GM03348 (cell line): ENCODE measurements at places on chromosomes 13 and 19.

DNA sequence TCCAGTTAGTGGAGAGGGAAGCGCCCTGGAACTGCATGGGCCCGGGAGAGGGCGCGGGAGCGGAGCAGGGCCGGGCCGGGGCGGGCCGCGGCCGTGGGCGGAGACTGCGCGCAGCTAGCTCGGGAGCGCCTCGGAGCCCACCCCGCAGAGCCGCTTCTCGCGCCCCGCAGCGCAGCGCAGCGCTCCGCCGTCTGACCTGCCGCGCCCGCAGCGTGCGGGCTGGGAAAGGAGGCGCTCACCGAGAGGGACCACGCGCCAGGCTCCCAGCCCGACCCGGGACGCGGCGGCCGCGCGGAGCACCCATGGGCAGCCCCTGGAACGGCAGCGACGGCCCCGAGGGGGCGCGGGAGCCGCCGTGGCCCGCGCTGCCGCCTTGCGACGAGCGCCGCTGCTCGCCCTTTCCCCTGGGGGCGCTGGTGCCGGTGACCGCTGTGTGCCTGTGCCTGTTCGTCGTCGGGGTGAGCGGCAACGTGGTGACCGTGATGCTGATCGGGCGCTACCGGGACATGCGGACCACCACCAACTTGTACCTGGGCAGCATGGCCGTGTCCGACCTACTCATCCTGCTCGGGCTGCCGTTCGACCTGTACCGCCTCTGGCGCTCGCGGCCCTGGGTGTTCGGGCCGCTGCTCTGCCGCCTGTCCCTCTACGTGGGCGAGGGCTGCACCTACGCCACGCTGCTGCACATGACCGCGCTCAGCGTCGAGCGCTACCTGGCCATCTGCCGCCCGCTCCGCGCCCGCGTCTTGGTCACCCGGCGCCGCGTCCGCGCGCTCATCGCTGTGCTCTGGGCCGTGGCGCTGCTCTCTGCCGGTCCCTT is at the start of gene MLNR:
Gene MLNR, plus strand, starts transcription at position 303 of the 820 bp plus-strand sequence. Its CDS starts 0 bp downstream, at position 303.
- peak; percentile 69 for DNase-seq

GRCh38 chr13:61045251-61045650 is 370.4 kb downstream of the PCDH20 start:
- DNase-seq: no peak

DNA sequence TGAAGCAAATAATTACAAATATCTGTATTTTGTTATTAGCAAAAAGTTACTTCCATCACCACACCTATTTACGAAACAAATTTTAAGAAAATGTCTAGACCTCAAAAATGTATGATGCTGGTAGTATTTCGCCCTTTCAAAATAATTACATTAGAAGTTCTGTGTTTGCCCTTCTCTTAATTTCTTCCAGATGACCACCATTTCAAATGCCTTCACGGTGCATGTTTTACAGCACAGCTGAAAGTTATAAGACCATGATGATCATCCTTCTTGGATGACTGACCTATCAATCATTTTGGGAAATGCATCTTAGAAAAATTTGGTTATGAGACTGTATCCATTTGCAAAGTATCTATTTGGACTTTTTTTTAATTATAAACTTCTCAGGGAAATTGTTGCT is 390.8 kb downstream of the SLITRK6 start:
- no peak for DNase-seq

DNA sequence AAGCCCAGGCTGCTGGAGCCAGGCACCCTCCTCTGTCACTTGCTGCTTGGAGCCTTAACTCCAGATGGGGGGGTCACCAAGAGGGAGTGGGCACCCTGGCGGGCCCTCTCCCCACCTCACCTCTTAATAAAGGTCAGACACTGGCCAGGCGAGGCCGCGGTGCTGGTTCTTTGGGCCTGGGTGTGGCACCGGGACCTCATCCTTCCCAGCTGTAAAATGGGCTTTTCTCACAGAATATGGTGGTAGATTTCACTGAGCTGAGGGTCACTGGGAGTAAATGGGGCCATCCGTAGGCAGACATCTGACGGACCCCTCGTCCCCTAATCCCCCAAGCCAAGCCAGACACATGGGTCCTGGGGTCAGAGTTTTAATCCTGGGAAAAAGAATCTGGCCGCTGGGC is 14.9 kb downstream of the STAP2 start:
- DNase-seq: no peak

DNA sequence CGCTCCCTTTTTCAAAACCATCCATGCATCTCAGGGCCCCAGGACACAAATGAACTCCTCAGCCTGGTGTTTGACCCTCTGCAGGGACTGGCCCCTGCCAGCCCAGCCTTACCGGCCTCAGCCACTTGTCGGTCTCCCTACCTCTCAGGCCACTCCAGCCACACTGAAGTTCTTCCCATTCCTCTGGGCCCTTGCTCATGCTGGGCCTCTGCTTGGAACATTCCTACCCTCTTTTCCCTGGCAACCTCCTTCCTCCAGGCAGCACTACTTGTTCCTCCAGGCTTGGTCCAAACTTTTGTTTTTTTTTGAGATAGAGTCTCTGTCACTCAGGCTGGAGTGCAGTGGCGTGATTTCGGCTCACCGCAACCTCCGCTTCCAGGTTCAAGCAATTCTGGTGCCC is 7.6 kb upstream of the EGLN2 start:
- no peak for DNase-seq

- DNase-seq: peak; percentile 69
Observed at GRCh38 chr19:3324405-3324856, 42.0 kb upstream of the NFIC start.

GRCh38 chr19:55228403-55229031 is at the start of gene TMEM86B:
TMEM86B (minus strand) TSS chr19:55228763; CDS start chr19:55228741, 22 bp downstream.
- DNase-seq: no peak

- DNase-seq: no peak
Observed at GRCh38 chr13:33379608-33380007, 94.1 kb upstream of the STARD13 start.

DNA sequence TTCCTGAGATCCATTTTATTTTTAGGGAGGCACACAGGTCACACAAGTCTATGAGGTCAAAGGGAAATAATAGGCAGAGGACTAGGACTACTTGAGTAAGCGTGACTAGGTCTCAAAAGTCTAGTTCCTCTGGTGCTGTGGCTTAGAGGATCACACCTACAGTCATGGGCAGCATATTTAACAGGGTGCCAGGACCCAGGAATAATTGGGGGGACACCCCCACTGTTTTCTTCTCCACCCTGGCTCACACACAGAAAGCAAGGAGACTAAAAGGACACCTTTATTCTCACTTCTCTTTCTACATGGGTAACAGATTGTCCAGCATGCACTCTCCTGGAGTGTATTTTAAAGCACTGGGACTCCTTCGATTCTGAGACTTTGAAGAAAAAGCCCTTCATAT is 26.2 kb downstream of the OXGR1 start:
- DNase-seq: no peak

DNA sequence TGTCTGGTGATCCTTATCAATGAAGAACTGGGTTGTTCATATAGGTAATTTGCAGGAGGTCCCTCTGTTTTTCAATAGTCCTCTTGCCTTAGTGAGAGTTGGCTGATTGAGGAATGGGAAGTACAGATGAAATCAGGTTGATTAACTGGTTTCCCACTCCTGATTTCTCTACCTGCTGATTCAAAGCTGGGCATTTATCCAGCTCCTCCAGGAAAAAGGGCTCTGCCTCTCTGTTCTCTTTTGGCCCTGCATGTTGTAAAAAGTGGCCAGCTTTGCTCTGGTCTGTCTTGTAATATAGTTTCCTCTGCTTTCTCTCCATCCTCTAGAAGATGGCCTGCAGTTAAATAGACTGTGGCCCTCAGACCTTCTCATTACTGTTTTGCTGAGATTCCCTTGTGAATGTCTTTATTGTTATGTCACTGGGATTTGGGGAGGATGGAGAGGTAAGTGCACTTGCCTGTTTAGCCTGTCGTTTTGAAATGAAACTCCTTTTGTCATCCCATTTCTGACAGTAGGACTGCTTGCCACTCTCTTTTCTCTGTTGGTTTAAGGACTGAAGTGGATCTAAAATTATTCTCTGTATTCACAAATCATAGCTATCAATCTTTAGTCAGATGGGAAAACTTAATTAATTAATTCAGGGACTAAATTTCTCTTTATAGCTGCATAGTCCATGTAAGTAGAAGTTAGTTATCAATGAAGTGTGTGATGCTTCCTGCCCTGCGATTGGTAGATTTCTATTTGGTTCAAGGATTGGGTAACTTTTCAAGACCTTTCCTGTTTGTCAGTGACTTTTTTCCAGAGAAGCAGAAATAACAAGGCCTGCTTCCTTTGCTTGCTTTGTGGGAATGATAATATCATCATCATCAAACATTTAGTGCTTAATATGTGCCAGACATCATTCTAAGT is 28.5 kb downstream of the GARRE1 start:
- no peak for DNase-seq

DNA sequence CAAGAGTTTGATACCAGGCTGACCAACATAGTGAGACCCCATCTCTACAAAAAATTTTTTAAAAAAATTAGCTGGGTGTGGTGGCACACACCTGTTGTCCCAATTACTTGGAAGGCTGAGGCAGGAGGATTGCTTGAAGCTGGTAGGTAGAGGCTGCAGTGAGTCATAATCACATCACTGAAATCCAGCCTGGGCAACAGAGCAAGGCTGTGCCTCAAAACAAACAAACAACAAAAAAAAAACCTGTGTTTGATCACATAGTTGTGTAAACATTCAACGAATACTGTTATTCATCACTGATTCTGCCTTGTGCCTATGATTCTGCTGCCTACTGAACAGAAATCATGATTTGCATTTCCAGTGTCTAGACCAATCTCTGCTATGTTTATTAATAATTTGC is 134.0 kb downstream of the TBC1D4 start:
- no peak for DNase-seq

GRCh38 chr13:45799451-45799850 is 52.1 kb downstream of the SIAH3 start:
- no peak for DNase-seq

DNA sequence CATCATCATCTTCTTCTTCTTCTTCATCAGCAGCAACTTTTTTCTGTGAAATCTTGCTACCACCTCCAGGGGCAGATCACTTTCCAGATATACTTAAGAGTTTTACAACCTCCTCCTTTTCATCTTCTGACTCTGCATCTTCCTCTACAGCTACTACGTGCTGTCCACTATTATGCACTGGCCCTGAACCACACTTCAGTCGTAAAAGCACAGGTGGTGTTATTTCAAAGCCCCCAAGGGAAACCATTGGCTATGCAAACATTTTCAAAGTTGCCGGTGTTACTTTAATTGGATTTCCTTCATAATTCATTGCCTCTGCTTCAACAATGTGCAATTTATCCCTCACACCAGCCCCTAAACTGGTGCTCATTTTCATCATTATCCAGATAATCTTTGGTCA is 75.0 kb downstream of the POLR1D start:
- no peak for DNase-seq

DNA sequence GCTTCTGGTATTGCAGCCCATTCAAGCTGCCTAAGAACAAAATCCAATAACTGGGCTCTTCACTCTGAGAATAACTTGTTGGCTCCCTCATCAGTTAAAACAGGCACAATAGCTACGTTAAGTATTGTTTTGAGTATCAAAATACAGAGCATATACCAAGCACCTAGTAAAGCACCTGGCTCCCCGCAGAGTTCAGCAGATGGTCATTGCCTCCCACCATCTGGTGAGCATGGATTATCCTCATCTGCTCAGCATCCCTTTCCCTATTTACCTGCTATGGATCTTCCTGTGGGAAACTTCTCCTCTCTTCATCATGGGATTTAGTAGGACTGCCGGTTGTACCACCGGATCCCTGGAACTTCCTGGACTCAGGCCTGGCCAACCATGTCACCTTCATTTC is 199.2 kb upstream of the MAB21L1 start:
- DNase-seq: no peak

DNA sequence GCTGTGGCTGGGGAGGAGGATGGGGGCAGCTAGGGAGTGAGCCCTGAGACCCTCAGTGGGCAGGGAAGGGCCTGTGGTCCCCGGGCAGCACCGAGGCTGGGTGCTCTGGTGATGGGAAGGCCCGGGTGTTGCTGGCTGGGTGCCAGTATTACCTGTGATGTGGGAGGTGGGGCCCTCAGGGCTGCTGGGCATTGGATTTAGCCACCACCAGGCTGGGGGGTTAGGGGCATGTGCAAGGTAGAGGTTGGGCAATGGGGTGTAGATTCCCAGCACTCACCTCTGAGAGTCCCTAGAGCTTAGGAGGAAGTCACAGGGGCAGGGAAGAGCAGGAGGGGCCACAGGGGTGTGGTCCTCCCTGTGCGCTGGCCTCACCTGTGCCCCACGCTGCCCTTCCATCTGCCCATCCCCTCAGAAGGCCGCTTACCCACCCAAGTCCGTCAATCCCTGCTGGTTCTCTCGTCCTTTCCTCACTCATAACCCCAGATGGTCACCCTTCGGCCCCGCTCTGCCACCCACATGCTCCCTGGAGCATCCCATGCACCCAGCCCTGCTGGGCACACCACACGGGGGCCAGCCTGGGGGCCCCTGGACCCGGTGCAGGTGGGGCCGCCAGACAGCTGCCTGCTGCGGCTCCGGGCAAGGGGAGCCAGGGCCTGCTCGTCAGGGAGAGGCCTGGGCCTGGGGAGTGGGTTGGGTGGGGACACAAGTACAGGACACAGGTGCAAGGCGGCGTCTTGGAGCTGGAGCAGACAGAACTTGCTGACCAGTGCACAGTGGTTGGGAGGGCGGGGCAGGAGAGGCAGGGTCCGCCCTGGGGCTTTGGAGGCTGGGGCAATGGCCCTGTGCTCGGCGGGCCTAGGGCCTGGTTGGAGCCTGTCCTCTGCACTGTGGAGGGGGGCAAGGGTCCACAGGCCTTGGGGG is 12.5 kb downstream of the EPN1 start:
- no peak for DNase-seq

- no peak for DNase-seq
Observed at GRCh38 chr13:49740870-49741269, 49.6 kb upstream of the EBPL start.

- no peak for DNase-seq
Observed at GRCh38 chr13:46874006-46874405, 22.8 kb downstream of the HTR2A start.

DNA sequence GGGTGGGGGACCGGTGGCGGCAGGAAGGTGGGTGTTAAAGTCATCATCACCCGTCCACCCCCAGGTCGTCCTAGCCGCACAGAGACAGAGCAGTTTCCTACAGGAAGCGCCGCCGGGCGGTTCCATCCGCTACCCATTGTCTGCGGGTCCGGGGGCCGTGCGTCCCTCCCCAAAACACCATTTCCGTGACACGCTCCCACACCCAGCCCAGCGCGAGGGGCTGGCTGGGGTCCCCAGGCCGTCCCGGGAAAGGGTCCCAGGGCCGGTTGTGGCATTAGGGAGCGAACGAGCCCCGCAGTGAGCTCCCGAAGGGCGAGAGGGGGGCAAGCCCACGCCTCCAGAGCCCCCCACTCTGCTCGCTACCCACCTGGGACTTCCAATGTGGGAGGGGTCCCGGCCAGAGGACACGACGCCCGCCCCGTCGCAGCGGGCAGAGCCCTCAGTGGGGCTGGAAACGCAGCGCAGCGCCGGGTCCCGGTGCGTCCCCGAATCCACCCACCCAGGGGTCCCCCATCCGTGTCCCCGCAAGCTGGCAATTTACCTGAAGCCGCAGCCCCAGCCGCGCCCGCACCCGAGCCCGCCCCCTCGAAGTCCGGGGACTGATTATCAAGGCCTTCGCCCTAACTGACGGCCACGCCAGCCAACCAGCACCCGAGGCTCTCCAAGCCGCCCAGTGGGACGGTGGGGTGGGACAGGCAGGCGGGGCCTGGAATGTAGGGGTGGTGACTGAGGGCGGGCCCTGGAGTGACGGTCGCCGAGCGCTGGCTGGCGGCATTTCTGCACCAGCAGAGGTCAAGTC is at the start of gene KANK3:
Gene KANK3, minus strand, starts transcription at position 579 of the 799 bp plus-strand sequence. CDS start 5,434 bp downstream, outside the sequence.
- DNase-seq: peak; percentile 97

GRCh38 chr13:47929156-47929555 is 71.9 kb downstream of the SUCLA2 start:
- DNase-seq: peak; percentile 22

- no peak for DNase-seq
Observed at GRCh38 chr19:49474542-49474924, 518 bp downstream of the FLT3LG start.
